ENCODE measurements at places on chromosomes 2 and 18.
A peak's percentile ranks its signal among the peaks of the same experiment; 100 is the strongest.

- DNase-seq = no peak
Measured at GRCh38 chr2:73156539-73157124, 43.9 kb upstream of the RAB11FIP5 start.

GRCh38 chr2:38508311-38509039 is 94.3 kb downstream of the HNRNPLL start:
- peak; percentile 86 for DNase-seq

DNA sequence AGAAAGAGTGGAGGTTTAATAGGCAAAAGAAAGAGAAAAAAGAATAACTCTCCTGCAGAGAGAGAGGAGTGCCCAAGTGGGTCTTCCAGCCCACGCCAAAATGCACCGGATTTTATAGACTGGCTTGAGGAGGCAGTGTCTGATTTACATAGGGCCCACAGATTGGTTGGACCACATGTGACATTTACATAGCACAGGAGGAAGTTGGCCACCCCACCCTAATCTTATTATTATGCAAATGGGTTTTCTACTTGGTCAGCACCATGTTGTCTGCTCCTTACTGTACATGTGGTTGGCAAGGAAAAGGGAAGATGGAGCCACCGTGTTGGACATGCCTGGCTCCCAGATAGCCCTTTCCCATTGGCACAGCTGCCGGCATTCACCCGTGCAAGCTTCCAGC is 56.8 kb downstream of the SP110 start:
- DNase-seq = no peak

- DNase-seq = no peak
Measured at GRCh38 chr18:22998344-22998743, 65.2 kb downstream of the RBBP8 start.

- DNase-seq = no peak
Measured at GRCh38 chr18:56927786-56928185, 219.1 kb upstream of the BOD1L2 start.

DNA sequence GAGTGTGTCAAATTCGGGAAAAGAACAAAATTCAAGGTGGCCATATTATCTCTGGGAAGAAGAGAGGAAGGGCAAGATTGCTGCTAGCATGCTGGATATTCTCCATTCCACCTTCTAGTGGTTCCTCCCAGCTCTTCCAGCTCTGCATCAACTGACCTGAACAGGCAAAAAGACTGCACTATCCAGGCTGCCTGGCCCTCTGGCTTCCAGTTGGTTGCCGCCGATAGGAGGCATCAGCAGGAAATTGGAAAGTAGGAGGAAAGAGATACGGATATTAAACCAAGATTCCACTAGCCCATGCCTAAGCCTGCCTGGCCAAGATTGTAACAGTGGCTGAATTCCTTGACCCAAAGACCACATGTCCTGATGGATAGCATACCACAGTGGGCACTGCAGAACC is 1.7 kb upstream of the RTTN start:
- no peak for DNase-seq
